KG1 (cell line): ENCODE measurements at places on chromosomes 7 and 10.

DNA sequence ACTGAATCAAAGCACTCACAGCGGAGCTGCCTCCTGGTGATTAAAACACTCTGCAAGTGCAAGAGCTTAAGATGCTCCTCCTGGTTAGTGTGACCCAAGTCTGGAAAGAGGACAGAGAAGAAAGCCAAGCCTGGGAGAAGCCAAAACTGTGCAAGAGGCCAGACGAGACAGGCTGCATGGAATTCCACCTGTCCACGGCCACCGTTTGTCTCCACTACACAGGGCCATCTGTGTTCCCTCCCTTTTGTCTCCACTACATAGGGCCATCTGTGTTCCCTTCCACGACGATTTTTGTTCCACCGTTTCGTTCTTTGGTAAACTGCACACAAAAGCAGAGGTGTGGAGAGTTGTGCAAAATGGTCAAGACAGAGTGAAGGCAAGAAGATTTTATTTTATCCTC lies 233.0 kb downstream of the DIP2C start:
- no peak for DNase-seq

- no peak for DNase-seq
These were observed 1.7 kb downstream of the PGAM1 start for GRCh38 chr10:97427571-97428179.

GRCh38 chr7:88223265-88223664 lies 3.4 kb upstream of the SRI start:
- DNase-seq, result no peak

DNA sequence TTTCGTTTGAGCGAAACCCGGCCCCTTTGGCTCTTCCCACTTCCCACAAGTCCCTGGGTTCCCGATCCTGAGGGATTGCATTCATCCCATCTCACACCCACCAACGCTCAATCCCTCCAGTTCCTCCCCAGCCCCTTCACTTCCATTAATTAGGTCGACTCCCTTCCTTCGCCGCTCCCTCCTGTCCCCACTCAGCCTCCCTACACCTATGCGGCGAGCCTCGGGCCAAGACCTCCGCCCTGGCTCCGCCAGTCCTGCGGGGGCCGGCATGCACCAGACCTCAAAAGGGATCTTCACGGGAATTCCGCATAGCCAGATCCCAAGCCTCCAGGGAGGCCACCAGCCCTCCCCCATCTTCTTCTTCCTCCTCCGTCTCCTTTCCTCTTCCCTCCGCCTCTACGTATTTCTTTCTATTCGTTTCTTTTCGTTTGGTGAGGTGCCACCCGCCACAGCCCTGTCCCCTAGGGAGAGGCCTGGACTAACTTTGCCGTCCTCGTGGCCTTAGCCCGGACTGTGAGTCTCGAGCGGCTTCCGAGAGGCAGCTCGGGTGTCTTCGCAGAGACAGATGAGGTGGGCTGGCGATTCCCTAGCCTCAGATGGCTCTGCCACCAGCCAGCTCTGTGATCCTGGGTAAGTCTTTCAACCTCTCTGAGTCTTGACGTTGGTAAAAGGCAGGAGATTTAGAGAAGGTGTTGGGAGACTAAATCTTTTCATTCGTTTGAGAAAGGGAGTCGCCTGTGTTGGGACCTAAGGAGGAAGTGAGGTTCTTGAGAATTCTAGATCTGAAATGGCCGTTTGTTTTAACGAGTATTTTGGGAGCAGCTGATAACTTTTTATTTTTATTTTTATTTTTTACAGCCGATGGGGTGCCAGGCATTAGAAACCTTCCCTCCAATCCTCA lies 8.1 kb upstream of the LBX1 start:
- DNase-seq, result no peak

GRCh38 chr7:84123965-84124547 lies 70.5 kb downstream of the SEMA3A start:
- no peak for DNase-seq

- no peak for DNase-seq
These were observed 43.1 kb downstream of the MINPP1 start for GRCh38 chr10:87547734-87548311.

GRCh38 chr10:90857635-90858460 lies at the start of gene HTR7:
HTR7 (minus strand) TSS chr10:90858039; CDS start chr10:90857671, 368 bp downstream.
- no peak for DNase-seq

GRCh38 chr7:79786187-79786586 lies 332.7 kb upstream of the MAGI2 start:
- no peak for DNase-seq

GRCh38 chr7:96720843-96721242 lies 11.2 kb upstream of the SEM1 start:
- no peak for DNase-seq

DNA sequence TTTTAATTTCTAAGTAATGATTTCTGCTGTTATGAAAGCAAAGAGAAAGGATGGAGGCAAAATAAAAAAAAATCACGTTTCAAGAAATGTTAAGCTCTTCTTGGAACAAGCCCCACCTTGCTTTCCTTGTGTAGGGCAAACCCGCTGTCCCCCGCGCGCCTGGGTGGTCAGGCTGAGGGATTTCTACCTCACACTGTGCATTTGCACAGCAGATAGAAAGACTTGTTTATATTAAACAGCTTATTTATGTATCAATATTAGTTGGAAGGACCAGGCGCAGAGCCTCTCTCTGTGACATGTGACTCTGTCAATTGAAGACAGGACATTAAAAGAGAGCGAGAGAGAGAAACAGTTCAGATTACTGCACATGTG lies 2.4 kb downstream of the ADRB1 start:
- no peak for DNase-seq

DNA sequence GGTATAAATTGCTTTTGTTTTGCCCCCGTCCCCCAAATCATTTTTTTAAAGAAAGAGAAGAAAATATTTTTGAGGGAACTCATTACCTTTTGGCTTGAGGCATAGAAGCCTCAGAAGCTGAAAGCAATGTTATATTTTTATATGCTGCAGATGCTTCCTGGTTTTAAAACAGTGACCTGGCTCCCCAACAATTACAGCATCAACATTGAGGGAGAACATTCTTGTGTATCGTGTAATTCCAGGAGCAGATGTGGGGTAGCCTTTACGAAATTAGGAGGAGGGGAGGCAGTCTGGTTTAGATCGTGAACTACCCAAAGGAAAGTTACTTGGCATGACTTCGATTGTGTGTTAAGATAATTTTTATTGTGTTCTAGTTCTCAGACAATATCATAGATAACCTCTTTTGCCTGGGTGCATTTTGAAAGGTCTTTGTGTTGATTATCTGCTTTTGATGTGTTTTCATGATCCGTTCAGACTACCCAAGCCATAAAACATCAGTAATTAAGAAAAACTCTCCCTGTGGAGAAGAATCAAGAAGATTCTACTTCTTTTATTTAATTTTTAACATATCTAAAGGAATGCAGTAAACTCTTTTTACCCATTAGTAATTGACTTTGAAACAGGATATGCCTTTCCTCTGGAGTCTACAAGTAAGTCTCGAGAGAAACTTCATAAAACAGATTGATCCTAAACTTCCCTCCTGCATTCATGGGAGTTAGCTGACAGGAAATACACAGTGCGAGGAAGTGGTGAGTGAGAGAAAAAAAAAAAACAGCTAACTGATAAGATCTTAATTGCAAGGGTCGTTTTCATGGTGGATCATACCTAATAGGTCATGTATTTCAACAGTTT lies 141.4 kb downstream of the KIAA1217 start:
- no peak for DNase-seq

- DNase-seq, result no peak
These were observed 17.8 kb downstream of the CELF2 start for GRCh38 chr10:11035301-11035991.

GRCh38 chr10:97612386-97612785 lies 20.9 kb downstream of the MORN4 start:
- DNase-seq, result no peak

DNA sequence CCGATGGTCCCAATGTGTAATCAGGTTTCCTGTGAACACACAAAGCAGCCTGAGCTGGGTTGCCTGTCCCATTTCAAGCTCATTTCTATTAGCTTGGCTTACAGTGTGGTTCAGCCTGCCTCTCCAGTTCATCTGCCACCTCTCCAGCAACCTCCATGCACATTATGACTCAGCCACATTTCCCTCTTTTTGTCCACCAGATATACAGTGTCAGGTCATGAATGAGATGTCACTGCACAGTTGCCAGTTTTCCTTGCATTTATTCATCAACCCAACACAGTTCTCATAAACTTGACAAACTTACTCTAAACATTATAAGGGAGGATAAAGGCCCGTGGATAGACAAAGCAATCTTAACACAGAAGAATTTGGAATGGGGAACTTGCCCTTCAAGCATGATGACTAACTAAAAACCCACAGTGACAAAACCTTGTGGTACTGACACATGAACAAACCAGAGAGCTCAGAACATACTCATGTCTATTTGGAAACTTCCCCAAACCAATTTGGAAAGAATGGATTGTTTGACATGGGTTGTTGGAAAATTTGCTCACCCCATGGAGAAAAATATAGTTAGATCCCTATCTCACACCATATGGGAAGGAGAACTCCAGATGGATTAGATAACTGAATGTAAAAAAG lies 2.5 kb upstream of the CFAP58 start:
- DNase-seq, result no peak

GRCh38 chr7:30390736-30391636 lies 87.6 kb downstream of the NOD1 start:
- DNase-seq, result no peak
